Effector CD4-positive, alpha-beta T cell (primary cell): ENCODE measurements at places on chromosomes 2 and 18.

- no peak for DNase-seq
These were observed 192.3 kb downstream of the UBE2E3 start for GRCh38 chr2:181172676-181173075.

GRCh38 chr2:173132531-173132930 lies 56.9 kb downstream of the MAP3K20 start:
- DNase-seq = no peak

- no peak for DNase-seq
These were observed 10.4 kb upstream of the NAPG start for GRCh38 chr18:10515456-10515855.

DNA sequence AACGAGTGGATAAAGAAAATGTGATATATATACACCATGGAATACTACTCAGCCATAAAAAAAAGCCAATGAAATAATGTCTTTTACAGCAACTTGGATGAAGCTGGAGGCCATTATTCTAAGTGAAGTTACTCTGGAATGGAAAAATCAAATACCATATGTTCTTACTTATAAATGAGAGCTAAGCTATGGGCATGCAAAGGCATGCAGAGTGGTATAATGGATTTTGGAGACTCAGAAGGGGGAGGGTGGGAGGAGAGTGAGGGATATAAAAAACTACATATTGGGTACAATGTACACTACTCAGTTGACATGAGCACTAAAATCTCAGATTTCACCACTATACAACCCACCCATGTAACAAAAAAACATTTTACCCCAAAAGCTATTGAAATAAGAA lies 1.7 kb upstream of the MSGN1 start:
- DNase-seq = no peak

- DNase-seq = no peak
These were observed 176.3 kb downstream of the TPGS2 start for GRCh38 chr18:36652503-36652902.

DNA sequence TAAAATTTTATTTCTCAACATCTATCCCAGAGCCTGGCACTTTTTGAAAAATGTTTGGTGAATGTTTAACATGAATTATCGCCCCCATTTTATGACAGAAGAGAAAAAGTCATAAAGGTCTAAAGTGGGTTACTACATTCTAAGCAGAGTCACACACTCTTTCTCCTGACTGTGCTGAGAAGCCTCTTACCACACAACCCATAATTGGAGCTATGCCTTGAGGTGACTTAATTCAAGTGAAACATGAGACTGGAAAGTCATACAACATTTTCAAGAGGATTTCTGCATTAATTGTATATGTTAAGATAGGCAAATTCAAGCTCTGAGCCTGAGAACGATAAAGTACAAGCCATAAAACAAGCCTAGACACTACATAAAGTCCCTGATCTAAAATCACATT lies 3.1 kb upstream of the DSEL start:
- no peak for DNase-seq

GRCh38 chr18:7945882-7946281 lies 378.8 kb downstream of the PTPRM start:
- no peak for DNase-seq

GRCh38 chr18:59075923-59076322 lies 63.8 kb upstream of the SEC11C start:
- no peak for DNase-seq

GRCh38 chr2:168356477-168356835 lies 99.6 kb upstream of the CERS6 start:
- no peak for DNase-seq

DNA sequence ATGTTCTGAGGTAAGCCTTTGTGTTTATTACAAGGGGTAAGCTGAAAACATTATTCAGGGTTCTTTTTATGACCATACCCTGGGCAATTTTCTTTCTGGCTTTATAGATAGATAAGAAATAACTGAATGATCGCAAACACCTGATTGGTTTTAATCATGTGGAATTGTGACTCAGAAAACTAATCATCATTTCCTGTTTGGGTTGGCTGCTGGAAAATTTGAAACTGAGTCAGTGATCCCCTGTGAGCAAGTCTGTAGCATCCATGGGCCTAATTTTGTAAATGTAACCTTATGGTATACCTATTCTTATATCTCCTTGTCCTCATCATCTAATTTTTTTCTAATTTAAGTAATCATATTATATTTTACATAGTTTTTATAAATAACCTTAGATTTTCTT lies 34.3 kb downstream of the CCDC68 start:
- DNase-seq = no peak

- no peak for DNase-seq
These were observed 142.3 kb downstream of the ABCA12 start for GRCh38 chr2:214995926-214996670.

DNA sequence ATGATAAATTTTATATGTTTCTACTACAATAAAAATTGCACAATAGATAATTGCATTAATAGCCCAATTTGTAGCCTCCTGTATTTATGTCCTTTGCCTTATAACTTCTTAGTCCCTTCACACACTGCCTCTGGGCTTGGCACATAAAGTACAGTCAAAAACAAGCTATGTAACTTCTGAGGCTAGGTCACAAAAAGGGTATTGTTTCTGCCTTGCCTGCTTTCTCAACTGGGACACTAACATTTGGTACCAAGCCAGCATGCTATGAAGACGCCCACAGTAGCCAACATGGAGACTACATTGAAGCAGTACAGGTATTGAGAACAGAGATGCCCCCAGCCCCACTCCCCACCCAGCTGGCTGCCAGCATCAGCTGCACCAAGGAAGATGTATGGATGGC lies 5.4 kb upstream of the SLC3A1 start:
- DNase-seq = no peak

DNA sequence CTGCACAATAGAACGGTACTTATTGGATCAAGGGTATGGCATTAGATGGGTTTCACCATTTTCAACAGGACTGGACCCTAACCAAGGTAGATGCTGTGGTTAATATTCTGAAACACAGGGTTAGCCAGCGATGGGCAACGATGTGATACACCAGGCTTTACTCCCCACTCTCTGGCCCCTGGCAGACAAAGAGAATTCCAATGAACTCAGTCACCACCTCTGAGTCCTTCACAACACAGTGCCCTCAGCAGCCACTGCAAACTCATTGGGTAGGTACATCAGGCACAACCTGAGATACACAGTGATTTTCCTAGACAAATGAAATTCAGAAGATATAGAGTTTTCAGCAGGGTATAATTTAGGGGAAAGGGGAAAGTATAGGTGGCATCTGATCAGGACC lies 634.5 kb downstream of the ZEB2 start:
- DNase-seq = no peak

DNA sequence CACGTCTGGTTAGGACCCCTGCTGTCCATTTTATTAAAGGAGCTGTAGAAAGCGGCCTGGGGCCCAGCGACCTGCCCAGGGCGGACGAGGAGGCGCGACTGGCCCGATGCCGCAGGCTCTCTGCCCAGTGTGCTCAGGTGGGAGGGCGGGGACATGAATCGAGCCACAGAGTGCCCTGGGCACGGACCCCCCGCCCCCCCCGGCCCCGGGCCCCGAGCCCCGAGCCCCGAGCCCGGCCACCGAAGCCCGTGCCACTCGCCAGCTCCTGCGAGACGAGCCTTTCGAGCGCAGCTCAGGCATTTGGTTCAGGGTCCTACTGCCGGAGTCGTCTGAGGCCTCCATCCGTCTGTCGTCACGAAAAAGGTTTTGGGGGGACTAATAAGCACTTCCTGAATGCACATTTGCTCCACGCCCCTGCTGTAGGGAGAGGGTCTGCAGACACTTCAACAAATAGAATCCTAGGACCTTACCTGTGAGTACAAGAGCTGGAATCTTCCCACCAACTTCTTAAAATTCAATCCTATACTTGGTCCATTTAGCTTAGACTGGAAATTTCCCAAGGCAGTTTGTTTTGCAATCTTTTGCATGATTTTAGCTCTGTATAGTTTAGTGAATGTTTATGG lies 602 bp upstream of the ADAM17 start:
- peak; percentile 4 for DNase-seq

GRCh38 chr2:150698016-150698661 lies 210.7 kb upstream of the RND3 start:
- no peak for DNase-seq

DNA sequence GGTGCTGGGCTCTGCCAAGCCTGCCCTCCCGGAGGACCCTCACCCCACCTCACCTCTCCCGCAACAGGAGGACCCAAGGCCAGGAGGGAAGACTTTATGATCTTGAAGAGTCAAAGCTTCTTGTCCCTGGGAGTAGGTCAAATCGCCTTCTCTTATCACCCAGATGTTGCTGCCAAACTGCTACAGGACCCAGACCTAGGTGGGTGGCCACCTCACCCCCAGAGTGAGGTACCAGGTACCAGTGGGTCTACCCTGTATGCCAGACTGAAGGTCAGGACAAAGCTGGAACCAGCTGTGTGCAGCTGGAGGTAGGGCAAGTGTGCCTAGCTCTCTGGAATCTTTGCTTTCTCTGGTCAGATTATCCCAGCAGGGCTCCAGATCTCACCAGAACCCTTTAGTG lies 197.2 kb downstream of the ZFP36L2 start:
- DNase-seq = no peak

GRCh38 chr2:3192920-3193319 lies 184.7 kb downstream of the EIPR1 start:
- DNase-seq = no peak
